Gastrocnemius medialis (tissue), 4 donors: ENCODE measurements at places on chromosomes 3 and 15.

- no peak overlapping the region for H3K27ac ChIP-seq
- no peaks in the 10 kb centered on the region for H3K27me3 ChIP-seq
- H3K4me3 ChIP-seq = no peak overlapping the region
- DNase-seq = no peak
These were observed 864.3 kb downstream of the NSUN3 start for GRCh38 chr3:94927175-94927574.

GRCh38 chr15:85389772-85390171 is 9.4 kb downstream of the AKAP13 start:
- peaks cover 10% of the 10 kb centered on the region for H3K4me1 ChIP-seq
- no peak overlapping the region for H3K27ac ChIP-seq
- no peaks in the 10 kb centered on the region for H3K36me3 ChIP-seq
- H3K27me3 ChIP-seq = no peaks in the 10 kb centered on the region
- no peak for DNase-seq
- H3K4me3 ChIP-seq = no peak overlapping the region

- H3K4me1 ChIP-seq = peaks cover 5% of the 10 kb centered on the region
- DNase-seq = no peak
These were observed 18.3 kb downstream of the MYL3 start for GRCh38 chr3:46844881-46845312.

- no peak overlapping the region for H3K4me3 ChIP-seq
- H3K36me3 ChIP-seq = no peaks in the 10 kb centered on the region
- H3K27ac ChIP-seq = no peak overlapping the region
- DNase-seq = no peak
- H3K27me3 ChIP-seq = no peaks in the 10 kb centered on the region
These were observed 34.0 kb upstream of the ARPIN start for GRCh38 chr15:89946681-89947299.

DNA sequence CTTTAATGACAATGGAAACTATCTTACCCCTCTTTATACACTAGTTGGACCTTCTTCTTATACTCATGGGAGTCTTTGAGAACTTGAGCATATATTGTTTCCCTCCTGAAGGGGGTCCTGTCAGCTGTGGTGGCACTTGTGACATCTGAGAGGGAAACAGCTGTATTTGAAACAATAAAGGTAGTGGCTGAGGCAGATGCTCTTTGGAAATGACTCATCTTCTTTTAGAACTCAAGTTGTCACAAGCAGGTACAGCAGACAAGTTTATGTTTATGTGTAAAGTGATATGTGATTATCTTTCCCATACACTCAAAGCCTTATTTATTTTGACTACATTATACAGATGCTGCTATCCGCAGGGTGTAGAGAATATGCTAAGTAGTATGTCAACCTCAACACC is 220.0 kb upstream of the GRM7 start:
- H3K4me1 ChIP-seq = no peaks in the 10 kb centered on the region
- H3K4me3 ChIP-seq = no peak overlapping the region
- H3K36me3 ChIP-seq = no peaks in the 10 kb centered on the region
- no peak overlapping the region for H3K27ac ChIP-seq
